Fibroblast of skin of back (primary cell): ENCODE measurements at places on chromosomes 2 and 18.

- DNase-seq: no peak
Observed at GRCh38 chr2:150379166-150379565, 108.3 kb downstream of the RND3 start.

DNA sequence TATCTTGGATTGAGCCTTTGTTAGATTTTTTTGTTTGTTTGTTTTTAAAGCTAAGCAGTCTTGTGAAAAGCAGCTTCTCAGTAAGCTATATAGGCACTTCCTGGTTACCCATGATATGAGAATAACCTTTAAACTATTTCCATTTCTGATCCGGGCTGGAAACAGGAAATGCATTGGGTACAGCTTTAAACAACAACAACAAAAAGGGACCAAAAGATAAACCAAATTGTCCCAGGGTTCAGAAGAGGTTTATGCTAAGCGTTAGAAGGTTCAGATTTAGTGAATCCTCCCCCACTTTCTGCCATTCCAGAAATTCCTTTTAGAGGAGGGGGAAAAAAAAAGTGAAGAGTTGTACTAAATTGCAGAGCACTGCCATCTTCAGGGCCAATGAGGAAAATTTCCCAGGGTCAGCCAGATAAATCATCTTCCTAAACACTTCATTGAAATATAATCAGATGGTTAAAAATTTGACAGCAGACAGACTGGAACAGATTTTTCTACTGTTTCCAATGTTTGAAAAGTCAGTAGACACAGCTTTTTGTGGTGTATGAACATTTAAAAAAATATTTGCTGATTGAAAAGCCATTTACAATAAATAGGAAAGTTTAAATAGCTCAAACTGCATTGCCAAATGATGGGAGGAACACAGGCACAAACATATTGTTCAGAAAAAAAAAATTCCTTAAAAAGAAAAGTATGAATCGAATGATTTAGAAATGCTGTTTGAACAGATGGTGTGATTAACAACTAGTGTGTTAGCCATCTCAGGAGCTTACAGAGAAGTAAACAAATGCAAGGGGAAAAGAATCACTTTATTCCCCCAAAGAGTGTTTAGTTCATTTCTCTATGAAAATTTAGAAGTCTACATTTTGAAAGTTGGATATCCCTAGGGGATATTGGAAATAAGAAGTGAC lies 189.9 kb upstream of the TANK start:
- peak; percentile 85 for DNase-seq

- no peak for DNase-seq
Observed at GRCh38 chr18:58270396-58270795, 226.4 kb downstream of the NEDD4L start.

DNA sequence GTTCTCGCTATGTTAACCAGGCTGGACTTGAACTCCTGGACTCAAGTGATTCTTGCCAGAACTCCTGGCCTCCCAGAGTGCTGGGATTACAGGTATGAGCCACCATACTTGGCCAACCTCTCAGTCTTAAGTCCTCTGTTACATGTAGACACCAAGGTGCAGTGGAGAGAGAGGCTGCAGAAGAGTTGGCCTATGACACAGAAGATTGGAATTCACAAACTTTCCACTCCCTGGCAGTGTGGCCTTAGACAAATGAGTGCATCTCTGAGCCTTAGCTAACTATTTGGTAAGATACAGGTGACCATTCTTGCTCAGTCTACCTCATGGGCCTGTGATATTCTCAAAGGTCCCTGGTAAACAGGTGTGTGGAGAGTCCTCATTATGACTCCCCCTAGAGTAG lies 159.7 kb downstream of the MYCN start:
- no peak for DNase-seq

GRCh38 chr2:165277860-165278656 lies 38.8 kb downstream of the SCN2A start:
- DNase-seq: no peak

DNA sequence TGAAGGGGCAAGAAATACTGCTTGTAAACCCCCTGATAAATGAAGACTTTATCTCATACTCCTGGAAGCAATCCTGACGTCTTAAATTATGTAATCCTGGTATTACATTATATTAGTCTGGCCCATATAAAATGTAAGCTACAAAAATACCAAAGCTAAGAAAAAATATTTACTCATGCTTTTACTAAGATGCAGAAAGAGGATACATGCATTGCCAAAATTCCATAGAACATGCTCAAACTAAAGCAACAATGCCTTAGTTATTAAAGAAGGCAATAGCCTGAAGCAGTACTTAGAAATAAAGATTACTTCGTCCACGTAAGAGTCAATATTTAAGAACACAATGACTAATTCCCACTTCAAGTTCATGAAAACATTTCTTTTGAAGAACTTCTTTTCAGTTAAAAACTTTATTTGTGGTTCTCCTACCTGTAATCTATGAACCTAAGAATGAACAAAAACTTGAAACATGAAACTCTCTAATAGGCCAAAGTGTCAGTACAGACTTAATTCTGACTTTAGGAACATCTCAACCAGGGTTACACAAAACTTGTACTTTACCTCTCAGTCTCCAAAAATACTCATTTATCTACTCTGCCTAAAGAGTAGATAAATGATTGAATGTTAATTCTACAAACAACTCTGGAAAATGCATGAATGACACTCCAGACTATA lies 117.3 kb downstream of the THADA start:
- DNase-seq: peak; percentile 80

DNA sequence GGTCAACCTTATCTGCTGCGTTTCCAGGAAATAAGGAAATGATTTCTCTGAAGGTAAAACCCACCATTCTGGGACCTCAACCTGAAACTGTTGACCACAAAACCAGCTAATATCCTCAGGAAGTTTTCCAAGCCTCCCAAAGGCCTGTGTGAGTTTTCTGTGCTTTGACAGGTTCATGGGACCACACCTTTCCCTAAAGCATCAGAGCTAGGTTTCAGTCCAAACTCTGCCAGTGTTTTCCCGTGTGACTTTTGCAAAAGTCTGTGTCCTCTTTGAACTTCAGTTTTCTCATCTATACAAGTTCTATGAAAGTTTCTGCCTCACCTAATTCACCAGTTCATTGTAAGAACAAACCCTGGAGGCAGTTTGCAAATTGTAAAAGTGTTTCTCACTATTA lies 39.8 kb downstream of the VSNL1 start:
- DNase-seq: no peak

DNA sequence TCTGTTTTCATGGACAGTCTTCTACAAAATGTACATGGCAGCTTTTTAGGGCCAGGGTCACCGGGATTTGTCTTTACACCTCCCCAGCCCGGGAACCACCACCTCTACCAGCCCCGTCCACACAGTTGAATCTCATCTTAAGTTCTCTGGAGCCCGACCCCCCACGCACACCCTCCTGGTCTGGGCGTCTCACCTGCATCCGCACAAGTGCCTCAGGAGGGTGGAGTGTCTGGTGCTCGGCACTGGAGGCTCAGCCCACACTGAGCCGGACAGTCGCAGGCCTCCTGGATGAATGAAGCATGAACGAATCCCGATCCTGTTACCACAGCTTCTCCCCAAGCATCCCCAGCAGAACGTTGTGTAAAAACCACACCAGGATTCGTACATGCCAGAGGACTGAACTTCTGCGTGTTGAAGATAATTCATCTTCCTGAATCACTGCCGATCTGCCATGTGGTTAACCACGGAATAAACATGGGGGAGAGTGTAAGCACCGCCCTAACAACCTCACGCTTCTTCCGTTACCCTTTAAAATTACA lies 162.0 kb downstream of the RTP5 start:
- peak; percentile 70 for DNase-seq

- no peak for DNase-seq
Observed at GRCh38 chr2:2302359-2302758, 28.7 kb downstream of the MYT1L start.

- no peak for DNase-seq
Observed at GRCh38 chr2:195531754-195532153, 125.3 kb upstream of the SLC39A10 start.

DNA sequence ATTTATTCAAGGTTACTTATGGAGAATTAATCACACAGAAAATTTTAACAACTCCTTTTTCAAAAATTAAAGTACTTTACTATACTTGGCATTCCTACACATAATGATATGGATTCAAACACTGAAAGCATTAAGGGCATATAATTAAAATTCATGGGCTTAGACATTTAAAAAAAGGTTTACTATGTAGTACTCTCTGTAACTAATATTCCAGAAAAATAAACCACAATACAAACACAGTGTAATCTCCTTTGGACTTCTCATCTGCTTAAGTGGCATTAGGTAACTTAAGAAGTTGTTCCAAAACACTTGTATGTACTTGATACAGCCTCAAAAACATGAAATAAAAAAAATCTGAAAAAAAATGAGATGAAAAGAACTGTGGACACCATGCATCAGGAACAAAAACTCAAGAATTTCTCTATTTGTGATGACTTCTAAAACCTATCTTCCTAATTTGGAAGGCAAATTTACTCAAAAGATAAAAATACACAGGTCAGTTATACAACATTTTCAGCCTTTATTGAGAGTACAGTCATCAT lies 21.0 kb downstream of the C1D start:
- no peak for DNase-seq

DNA sequence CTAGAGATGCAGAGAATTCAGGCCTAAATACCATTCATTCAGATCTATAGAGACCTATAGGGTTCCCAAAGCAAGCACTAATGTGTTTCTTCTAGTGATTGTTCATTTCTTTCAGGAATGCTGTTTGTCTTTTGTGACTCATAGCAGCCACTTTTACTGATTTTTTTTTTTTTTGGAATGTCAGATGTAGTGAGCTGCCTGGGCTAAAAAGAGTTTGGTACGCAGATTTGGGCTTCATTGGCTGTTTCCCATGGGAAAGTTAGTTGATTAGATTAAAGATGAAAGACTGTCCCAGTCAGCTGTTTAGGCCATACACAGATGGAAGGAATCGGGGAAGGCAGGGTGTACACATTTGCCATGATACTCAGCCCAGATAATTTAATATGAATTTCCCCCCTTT lies 87.6 kb downstream of the CDC42EP3 start:
- DNase-seq: peak; percentile 94

- DNase-seq: no peak
Observed at GRCh38 chr2:128282246-128282975, 36.3 kb downstream of the HS6ST1 start.

- no peak for DNase-seq
Observed at GRCh38 chr2:125979886-125980285, 676.1 kb upstream of the GYPC start.
